ENCODE measurements at places on chromosomes 3 and 15. TPM values are rescaled to one million over a fixed set of nuclear protein-coding genes. Genes with fewer than 3 reads are reported as not detected.

DNA sequence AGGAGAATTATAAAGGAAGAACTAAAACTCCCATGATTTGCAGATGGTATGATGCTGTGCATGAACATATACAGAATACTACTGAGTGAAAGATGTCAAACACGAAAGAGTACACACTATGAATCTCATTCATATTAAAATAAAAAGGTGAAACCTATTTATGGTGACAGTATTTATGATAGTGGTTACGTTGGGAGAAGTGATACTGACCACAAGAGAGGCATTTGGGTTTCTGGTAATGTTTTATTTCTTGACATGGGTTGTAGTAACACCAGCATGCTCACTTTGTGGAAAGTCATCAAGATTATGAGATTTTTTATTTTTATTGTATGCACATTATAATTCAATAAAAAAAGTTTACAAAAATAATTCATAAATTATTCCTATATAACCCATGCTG lies 324.0 kb downstream of the GAP43 start:
- H3K27ac ChIP-seq: no peak overlapping the region
- no peak overlapping the region for H3K4me3 ChIP-seq
- no peaks in the 10 kb centered on the region for H3K4me1 ChIP-seq
- DNase-seq: no peak
- no peaks in the 10 kb centered on the region for H3K36me3 ChIP-seq

DNA sequence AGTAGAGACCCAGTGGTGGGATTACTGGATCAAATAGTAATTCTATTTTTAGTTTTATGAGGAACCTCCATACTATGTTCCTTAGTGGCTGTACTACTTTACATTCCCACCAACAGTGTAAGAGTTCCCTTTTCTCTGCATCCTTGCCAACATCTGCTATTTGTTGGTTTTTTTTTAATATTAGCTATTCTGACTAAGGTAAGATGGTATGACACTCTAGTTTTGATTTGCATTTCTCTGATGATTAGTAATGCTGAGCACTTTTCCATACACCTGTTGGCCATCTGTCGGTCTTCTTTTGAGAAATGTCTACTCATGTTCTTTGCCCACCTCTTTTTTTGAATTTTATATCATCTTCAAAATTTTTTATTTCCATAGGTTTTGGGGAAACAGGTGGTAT lies 34.2 kb upstream of the RAP2B start:
- no peak overlapping the region for H3K27ac ChIP-seq
- no peaks in the 10 kb centered on the region for H3K27me3 ChIP-seq
- H3K4me3 ChIP-seq: no peak overlapping the region
- no peaks in the 10 kb centered on the region for H3K4me1 ChIP-seq
- no peak for DNase-seq
- H3K36me3 ChIP-seq: no peaks in the 10 kb centered on the region

DNA sequence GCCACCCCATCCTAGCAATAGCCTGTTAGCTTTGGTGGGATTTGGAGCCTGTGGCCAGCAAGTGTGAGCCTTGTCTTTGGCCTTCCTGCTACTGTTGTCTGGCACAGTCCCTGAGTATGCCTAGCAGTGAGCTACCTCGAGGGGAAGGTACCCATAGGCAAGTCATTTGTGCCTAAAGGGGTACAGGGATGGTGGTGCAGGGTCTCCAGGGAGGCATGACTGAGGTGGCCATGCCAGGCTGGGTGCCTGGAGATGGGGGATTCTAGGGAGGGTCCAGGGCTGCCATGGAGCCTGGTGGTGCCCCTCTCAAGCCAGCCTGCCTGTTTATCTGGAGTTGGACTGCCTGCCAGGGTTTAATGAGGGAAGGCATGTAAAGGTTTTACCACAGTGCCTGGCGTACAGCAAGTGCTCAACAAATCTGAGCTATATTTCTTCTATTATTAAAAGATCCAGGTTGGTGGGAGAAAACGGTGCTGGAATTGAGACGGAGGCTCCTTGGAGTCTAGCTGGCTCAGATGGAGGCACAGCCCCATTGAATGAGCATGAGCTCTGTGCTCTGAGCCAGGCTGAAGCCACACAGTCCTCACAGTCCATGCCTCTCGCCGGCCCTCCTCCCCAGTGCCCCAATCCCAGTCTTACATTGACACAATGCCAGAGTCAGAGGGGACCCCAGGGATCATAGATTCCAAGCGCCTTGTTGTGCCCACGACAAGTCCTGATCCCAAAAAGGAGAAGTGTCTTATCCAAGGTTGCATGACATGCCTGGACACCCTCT lies 76.2 kb downstream of the CORO2B start:
- no peaks in the 10 kb centered on the region for H3K27me3 ChIP-seq
- H3K27ac ChIP-seq: no peak overlapping the region
- DNase-seq: peak; percentile 34

GRCh38 chr3:50671331-50671730 lies 3.4 kb upstream of the DOCK3 start:
- H3K36me3 ChIP-seq: no peaks in the 10 kb centered on the region
- H3K27ac ChIP-seq: no peak overlapping the region
- H3K27me3 ChIP-seq: peaks cover 18% of the 10 kb centered on the region
- no peak overlapping the region for H3K4me3 ChIP-seq
- DNase-seq: no peak

GRCh38 chr3:51997935-51998596 lies 2.4 kb upstream of the RPL29 start:
- H3K36me3 ChIP-seq: peaks cover 4% of the 10 kb centered on the region
- no peak overlapping the region for H3K27ac ChIP-seq
- no peaks in the 10 kb centered on the region for H3K27me3 ChIP-seq
- H3K4me3 ChIP-seq: no peak overlapping the region

DNA sequence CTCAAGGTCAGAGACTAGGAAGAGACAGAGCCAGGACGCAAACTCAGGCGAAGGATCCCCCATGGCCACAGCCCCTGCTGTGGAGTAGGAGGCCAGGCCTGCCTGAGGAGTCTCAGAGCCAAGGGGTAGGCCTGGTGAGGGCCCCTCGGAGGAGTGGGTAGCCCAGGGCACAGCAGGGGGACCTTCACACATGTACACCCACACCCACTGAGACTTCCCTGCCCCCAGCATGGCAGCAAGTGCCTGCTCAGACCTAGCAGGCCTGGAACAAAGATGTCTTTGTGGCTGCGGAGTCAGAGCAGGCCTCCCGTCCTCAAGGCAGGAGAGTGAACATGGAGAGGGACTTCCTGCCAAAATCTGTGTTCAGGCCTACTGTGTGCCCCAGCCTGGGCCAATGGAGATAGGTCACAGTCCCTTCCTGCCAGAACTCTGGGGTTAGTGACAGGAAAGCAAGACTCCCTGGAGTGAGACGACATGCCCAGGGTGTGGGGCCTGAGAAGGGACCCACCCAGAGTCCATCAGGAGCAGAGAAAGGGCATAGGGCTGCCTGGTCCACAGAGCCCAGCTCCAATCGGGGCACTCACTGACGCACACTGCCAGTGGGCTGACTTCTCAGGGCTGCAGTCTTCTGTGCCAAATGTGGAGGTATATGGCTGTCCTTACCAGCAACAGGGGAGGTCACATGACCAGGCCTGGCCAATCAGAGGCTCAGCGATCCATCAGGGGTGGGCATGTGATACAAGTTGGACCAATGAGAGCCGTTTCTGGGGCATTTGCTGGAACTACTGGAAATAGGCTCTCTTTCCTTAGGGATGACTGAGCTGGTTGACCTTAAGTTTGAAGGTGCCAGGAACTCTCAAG lies 2.3 kb downstream of the GRIP2 start:
- H3K4me3 ChIP-seq: no peak overlapping the region
- H3K27ac ChIP-seq: no peak overlapping the region
- H3K27me3 ChIP-seq: no peaks in the 10 kb centered on the region
- DNase-seq: peak; percentile 65

GRCh38 chr3:182041668-182042291 lies 330.1 kb downstream of the SOX2 start:
- no peak for DNase-seq
- H3K27ac ChIP-seq: no peak overlapping the region
- no peak overlapping the region for H3K4me3 ChIP-seq
- H3K36me3 ChIP-seq: no peaks in the 10 kb centered on the region

DNA sequence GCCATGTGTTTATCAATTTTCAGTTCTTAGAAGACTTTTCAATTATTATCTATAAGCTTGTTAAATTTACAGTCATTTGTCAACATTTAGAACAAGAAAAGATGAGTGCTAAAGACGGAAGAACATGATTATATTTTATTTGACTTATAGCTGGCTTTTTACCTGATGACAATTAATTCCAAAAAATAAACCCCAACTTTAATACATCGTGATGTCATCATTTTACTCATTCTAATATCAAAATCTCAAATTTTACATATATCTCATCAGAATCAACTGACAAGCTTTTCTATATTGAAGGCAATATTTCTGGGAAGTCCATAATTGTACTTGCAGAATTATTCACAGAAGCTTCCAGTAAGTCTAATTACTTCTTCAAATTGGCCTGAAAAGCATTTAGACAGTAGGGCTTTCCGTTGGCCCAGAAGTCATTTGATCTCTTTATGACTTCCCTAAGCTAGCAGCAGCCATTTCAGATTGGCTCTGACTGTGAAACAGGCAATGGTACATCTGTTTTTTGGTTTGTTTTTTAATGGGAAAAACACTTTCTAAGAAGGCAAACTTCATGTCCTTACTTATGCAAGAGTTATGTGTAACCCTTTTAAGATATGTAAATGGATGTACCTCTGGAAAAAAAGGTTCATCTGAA lies 234.7 kb upstream of the PLSCR5 start:
- no peaks in the 10 kb centered on the region for H3K36me3 ChIP-seq
- H3K27ac ChIP-seq: no peak overlapping the region
- no peak overlapping the region for H3K4me3 ChIP-seq
- no peak for DNase-seq
- no peaks in the 10 kb centered on the region for H3K27me3 ChIP-seq

DNA sequence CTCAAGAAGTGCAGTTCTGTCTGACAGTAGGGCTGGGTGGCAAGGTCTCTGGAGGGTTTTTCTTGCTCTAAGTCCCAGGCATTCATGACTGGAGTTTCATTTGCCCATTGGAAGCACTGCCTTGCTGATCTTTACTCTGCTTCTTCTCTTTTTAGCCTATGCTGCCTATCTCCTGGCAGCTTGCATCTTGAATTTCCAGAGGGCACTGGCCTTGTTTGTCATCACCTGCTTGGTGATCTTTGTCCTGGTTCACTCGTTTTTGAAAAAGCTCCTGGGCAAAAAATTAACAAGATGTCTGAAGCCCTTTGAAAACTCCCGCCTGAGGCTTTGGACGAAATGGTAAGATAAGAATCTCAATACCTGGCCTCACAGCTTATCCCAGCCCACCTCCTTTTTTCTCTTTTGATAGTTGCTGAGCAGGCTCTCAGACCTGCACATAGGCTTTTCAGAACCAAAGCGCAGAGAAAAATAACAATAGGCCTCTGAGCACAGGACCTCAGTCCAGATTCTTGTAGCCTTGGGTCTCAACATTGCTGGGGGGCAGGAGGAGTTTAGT lies 10.9 kb downstream of the SLC28A2 start:
- no peaks in the 10 kb centered on the region for H3K27me3 ChIP-seq
- DNase-seq: no peak
- H3K4me1 ChIP-seq: no peaks in the 10 kb centered on the region
- no peak overlapping the region for H3K27ac ChIP-seq
- H3K4me3 ChIP-seq: no peak overlapping the region
- no peaks in the 10 kb centered on the region for H3K36me3 ChIP-seq

DNA sequence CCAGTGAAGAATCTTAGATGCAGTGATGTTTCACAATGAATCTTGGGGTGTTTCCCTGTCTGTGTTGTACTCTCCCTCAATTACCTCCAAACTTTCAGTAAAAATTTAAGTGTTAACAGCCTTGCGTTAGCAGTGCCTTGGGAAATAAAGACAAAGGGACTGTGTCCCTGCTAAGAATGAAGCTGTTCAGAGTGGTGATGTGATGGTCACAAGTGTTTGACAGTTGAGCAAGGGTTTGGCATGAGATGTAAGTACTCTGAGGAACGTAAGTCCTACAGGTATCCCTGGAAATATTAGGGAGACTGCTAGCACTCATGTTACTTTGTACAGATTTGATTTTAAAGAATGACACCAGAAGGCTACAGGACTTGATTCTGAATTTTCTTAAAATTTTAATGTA lies 304.3 kb upstream of the DPH6 start:
- no peak for DNase-seq
- H3K27me3 ChIP-seq: no peaks in the 10 kb centered on the region
- no peak overlapping the region for H3K27ac ChIP-seq
- no peaks in the 10 kb centered on the region for H3K36me3 ChIP-seq
- no peaks in the 10 kb centered on the region for H3K4me1 ChIP-seq
- no peak overlapping the region for H3K4me3 ChIP-seq

DNA sequence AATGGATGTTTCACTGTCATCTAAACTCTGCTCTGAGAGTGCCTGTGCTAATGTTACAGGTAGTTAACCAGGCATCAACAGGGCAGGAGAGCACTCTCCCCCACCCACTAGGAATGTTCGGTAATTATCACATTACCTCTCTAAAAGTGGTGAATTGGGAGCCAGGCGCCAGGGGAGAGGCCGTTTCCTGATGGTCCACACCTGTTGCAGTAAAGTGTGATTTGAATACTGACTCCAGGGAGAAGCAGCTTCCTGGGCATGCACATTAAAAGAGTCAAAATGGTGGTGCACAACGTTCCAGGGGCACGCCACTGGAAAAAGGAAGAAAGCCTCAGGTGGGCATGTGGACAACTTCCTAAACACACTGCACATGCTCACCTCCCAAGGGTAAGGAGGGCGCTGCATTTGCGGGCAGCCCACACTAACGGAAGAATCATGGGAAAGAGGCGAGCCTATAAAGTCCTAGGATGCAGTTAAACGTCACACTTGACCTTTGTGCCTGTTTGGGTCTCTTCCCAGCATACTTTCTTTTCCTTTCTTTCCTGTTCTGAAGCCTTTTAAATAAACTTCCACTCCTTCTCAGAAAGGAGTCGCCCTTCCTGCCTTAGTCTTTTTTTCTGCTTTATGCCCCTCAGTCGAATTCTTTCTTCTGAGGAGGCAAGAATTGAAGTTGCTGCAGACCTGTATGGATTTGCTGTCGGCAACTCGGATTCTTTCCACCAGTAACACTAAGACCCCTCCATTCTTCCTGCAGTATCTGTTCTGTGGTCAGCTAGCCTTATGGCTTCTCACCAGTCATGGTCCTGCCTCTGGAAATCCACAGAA lies 28.9 kb upstream of the GPD1L start:
- no peaks in the 10 kb centered on the region for H3K4me1 ChIP-seq
- no peaks in the 10 kb centered on the region for H3K27me3 ChIP-seq
- H3K27ac ChIP-seq: peak overlapping the region; percentile 12
- H3K36me3 ChIP-seq: no peaks in the 10 kb centered on the region
- H3K4me3 ChIP-seq: no peak overlapping the region

- no peaks in the 10 kb centered on the region for H3K4me1 ChIP-seq
- no peak for DNase-seq
- H3K36me3 ChIP-seq: no peaks in the 10 kb centered on the region
- H3K27me3 ChIP-seq: no peaks in the 10 kb centered on the region
Observed at GRCh38 chr3:187713504-187713903, 11.1 kb upstream of the RTP2 start.

GRCh38 chr3:47348411-47349154 lies 32.2 kb upstream of the PTPN23 start:
- DNase-seq: no peak
- no peaks in the 10 kb centered on the region for H3K27me3 ChIP-seq
- H3K4me1 ChIP-seq: peaks cover 24% of the 10 kb centered on the region
- H3K27ac ChIP-seq: no peak overlapping the region
- no peak overlapping the region for H3K4me3 ChIP-seq

- H3K4me1 ChIP-seq: no peaks in the 10 kb centered on the region
- H3K36me3 ChIP-seq: no peaks in the 10 kb centered on the region
- no peaks in the 10 kb centered on the region for H3K27me3 ChIP-seq
- no peak for DNase-seq
Observed at GRCh38 chr15:66895794-66896453, 169.5 kb upstream of the SMAD3 start.

The CFAP20DC gene
- total RNA-seq: 0.46 TPM

The IMPG2 gene
- 0.46 TPM for total RNA-seq

The YEATS2 gene
- 31.0 TPM for total RNA-seq

The DNAH12 gene
- 0.15 TPM for total RNA-seq

The NEIL1 gene
- 27.5 TPM for total RNA-seq

All from spleen (tissue), 13 donors.